Activated CD4-positive, alpha-beta memory T cell treated with anti-CD3 and anti-CD28 coated beads, Interleukin-2, amount 10 ng/mL, durations not matched to agents 7 days and 5 days (primary cell): ENCODE measurements at places on chromosomes 16 and 17. TPM values are rescaled to one million over a fixed set of nuclear protein-coding genes. Genes with fewer than 3 reads are reported as not detected.

DNA sequence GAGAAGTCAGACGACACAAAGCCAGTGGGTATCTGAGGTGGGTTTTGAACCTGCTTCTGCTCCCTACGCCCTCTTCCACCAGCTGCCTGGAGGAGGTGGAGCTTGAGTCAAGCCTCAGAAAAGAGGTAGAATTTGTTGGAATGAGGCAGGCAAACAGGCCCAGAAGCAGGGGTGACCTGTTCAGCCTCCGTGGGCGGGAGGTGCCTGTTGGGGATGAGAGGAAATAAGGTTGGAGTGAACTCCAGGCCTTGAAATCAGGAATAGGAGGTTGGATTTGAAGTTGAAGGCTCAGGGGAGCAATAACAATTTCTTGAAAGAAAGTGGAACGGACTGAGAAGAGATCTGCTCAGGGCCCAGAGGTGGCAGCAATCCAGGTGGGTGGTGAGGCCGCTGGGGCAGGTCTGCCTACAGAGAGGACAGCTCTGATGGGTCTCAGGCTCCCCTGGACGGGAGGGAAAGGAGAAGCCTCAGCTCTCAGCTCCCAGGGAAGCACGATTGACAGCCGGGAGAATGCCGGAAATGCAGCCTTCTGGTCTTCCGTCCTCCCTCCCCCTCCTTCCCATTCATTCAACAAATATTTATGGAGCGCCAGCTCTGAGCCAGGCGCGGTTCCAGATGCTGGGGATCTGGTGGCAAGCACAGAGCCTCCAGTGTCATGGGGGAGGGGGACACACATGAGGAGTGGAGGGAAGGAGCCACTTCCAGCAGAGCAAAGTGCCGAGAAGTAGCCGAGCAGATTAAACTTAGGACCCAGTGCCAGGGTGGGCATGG lies 61.9 kb upstream of the CIBAR2 start:
- no peak for DNase-seq
- no peak overlapping the region for H3K27ac ChIP-seq
- H3K36me3 ChIP-seq: no peaks in the 10 kb centered on the region

DNA sequence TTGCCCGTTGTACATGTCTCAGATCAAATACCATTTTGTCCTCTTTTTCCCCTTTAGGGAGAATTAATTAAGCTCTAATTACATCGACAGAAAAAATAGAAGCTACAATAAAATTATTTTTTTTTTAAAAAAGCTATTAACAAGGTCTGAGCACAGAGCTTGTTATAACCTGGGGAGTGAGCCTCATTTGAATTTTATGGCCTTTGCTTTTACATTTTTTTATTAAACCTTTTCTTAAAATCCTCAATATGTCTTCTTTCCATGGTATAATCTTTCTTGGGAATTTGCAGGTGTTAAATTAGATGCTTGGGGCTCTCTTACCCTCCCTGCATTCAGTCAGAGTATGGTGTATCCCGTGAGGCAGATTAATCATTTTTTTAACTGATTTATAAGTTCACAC lies 212.5 kb upstream of the XYLT1 start:
- H3K27me3 ChIP-seq: peaks cover 2% of the 10 kb centered on the region
- no peak for DNase-seq
- no peaks in the 10 kb centered on the region for H3K36me3 ChIP-seq

- no peak for DNase-seq
- H3K36me3 ChIP-seq: no peaks in the 10 kb centered on the region
- H3K4me3 ChIP-seq: no peak overlapping the region
- no peak overlapping the region for H3K27ac ChIP-seq
These were observed 25.1 kb upstream of the TMC7 start for GRCh38 chr16:18958621-18959029.

DNA sequence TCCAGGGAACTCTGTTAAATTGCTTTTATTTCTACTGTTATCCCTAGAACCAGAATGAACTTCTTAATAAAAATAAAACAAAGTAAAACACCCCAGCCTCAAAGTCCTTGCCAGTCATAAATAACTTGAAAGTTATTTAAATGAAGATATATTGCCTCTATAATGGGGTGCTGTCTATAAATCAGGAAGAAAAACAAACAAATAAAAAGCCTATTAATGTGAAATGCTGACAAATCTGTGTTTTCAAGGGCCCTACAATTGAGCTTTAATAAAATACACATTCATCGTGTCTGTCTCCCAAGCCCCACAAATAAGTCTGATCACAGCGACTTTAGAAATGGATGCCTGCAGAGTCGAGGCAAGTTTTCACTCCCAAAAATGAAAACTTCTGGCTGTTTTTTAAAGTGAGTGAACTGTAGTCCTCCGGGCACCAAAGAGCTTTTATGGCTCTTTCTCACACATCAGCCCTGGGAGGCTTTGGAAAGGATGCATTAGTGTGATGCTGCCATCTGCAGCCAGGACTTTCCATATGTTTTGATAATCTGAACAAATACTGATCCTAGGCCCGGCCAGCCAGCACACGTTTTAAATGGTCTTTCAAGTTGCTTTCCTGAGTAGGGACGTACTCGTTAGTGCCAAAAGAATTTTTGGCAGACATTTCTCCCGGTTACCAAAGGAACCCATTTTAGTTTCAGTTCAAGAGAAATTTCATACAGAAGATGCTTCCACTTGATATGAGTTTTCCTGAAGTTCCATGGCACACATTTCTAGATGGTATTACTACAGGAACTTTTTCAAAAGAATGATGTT lies 16.3 kb downstream of the NACA2 start:
- no peaks in the 10 kb centered on the region for H3K4me1 ChIP-seq
- no peak overlapping the region for H3K4me3 ChIP-seq
- no peaks in the 10 kb centered on the region for H3K36me3 ChIP-seq
- no peak overlapping the region for H3K27ac ChIP-seq
- no peak for DNase-seq

DNA sequence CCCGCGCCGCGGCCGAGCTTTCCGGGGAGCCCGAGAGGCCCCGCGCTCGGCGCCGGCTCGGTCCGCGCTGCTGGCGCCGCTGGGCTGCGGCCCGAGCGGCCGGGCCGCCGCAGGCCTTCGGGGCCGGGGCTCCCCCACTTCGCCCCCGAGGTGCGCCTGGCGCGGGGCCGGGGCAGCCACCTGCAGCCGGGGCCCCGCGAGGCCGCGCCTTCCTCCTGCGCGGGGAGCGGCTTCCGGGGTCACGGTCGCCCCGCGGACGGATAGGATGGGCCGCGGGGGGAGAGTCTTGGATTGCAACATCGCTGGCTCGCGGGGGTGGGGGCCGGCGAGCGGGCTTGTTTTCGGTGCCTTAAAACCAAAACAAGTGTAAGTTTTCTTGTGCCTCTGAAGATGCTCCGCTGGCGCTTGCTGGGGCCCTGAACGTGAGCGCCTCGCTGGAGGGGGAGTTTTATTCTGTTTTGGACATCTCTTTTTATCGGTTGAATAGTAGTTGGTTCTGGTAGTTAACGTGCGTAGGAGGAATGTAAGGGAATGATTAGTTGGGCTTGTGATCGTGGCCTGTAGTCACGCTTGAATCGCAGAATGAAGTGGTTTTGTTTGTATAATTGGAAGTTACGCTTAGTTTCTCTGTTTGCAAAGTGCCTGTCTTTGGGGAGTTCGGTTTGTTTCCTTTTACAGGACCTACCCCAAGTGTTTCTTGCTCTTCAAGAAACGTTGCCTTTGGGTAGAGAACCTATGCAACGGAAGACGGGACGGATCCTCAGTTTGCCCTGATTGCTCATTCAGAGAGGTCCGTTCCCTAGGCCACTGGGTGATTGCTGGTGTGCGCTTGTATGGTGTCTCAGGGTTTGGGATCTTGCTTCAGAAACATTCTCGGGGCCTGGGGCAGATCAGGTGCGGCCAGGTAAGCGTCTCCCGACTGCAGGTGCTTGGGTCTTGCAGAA lies 724 bp downstream of the UBE2I start:
- peak overlapping the region; percentile 100 for H3K4me3 ChIP-seq
- DNase-seq: peak; percentile 63
- H3K27me3 ChIP-seq: no peaks in the 10 kb centered on the region
- H3K36me3 ChIP-seq: peaks cover 30% of the 10 kb centered on the region
- peaks cover 38% of the 10 kb centered on the region for H3K4me1 ChIP-seq
- H3K27ac ChIP-seq: peak overlapping the region; percentile 94

GRCh38 chr17:79464318-79465010 lies 146.4 kb downstream of the RBFOX3 start:
- no peaks in the 10 kb centered on the region for H3K27me3 ChIP-seq
- no peaks in the 10 kb centered on the region for H3K4me1 ChIP-seq
- H3K4me3 ChIP-seq: no peak overlapping the region
- H3K27ac ChIP-seq: no peak overlapping the region
- H3K36me3 ChIP-seq: no peaks in the 10 kb centered on the region

DNA sequence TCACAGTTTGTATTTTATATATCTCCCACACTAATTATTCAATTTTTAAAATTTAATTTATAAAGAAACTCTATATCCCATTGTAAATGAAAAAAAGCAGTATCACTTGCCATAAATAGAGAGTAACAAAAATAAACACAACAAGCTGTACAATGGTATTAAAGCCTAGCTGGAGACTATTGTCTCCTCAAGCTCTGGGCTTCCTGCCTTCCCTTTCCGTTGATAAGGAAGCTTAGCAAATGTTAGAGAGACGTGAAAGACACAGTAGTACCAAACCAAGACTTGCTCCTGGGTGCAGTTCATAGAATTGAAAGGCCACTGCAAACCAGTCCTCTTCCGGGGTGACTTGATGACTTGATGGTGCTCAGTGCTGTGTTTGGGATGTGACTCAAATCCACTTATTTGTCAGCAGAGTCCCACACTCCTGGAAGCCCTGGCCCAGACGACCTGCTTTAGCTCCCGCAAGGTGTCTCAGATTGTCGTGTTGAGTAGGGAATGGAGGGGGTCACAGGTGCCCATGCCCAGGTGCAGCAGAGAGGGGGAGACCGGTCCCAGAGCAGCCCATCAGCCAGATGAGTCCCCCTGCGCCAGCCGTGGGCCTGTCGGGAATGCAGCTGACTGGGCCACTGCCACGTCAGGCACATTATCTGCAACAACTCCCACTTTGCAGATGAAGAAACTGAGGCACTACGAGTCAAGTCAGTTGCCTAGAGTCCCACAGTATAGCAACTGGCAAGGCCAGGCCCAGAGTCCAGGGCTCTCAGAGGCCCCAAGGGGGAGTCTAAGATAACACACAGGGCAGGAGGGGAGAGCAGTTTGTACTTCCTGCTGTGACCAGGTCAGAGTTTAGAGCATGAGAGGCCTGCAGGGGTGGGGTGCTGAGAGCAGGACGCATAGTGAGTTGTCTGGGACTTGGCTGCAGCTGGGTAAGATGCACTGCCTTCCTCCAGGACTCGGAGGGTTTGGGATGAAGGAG lies 40.5 kb downstream of the PSME3IP1 start:
- H3K4me1 ChIP-seq: peaks cover 29% of the 10 kb centered on the region
- no peak for DNase-seq
- no peaks in the 10 kb centered on the region for H3K27me3 ChIP-seq
- no peak overlapping the region for H3K27ac ChIP-seq

Gene KCNG4
- not detected for total RNA-seq

Gene RPH3AL
- total RNA-seq: 2.5 TPM
